Activated gamma-delta T cell (primary cell): ENCODE measurements at places on chromosomes 2 and 18.

- DNase-seq, result no peak
Observed at GRCh38 chr2:180376066-180376465, 369.0 kb upstream of the CWC22 start.

DNA sequence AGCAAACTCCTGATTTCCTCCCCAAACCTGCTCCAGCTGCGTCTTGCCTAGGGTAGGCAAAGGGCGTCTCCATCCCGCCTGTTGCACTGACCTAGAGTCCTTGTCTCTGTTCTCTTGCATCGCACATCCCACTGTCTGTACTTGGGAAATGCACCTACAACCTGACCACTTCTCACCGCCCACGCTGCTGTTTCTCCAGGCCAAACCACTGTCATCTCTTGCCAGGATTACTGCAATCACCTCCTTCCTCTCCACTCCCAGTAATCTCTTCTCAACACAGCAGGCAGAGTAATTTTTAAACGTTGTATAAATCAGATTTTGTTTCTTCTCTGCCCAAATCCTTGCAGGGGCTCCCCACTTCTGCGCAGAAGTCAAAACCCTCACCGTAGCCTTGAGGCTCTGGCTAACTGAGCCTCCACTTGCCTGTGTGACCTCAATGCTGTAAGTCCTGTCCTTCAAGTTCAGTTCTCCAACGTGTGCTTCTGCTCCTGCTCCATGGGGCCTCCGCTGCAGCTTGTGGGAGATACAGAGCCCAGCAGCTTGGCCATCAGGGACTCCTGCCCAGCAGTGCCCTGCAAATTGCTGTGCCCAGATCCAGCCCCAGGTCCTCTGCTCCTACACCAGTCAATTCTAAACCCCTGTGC is 27.7 kb upstream of the SEMA4C start:
- DNase-seq, result no peak

DNA sequence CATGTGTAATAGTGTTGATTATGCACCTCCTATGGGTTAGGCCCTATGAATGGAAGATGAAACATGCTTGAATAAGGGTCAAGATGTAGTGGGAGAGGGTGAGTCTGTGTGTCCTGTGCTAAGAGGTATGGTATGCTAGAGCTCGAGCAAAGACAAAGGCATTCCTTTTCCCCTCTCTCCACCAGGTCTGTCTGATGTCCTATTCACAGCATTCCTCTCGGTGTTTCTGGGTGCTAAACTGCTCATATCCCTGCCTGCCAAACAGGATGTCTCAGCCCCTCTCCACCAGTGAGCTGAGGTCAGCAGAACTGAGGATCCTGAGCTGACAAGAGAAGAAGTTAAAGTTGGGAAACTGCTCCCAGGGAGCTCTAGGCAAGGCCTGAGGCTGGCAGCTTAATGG is 344.9 kb downstream of the TSN start:
- no peak for DNase-seq

- no peak for DNase-seq
Observed at GRCh38 chr2:220736778-220737177, 835.3 kb downstream of the EPHA4 start.

GRCh38 chr18:36762074-36762473 is 66.7 kb downstream of the TPGS2 start:
- DNase-seq, result no peak

DNA sequence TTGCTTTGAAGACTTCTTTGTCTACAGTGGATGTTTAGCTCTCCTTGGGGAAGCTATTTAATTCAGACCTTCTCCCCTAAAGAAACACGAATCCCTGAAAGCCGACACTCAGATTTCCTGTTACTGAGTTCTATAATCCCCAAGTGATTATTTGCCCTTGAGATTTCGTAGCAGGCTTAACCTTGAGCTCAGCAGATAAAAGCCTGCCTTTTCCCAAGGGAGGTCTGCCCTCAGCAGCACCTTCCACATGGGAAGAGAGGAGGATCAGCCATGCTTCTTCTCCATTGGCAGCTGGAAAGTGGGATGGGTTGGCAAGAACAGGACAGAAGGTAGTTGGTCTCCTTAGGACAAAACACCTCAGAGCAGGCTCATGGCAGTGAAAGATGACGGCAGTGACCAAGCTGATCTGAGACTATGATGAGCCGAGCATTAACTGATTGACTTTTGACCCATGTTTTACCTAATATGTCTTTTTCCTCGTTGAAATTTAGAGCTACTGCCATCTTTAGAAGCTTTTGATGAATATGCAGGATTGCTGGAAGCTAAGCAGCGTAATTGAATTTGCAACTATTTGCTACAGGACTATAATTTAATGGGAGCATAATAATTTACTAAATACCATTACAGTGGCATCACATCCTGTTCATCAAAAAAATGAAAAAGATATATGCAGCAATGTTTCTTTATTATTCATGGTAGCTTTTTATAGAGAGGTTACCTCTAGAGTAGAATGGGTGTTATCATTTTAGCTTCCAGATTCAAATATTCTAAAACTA is 511.1 kb upstream of the ID2 start:
- no peak for DNase-seq

- DNase-seq, result no peak
Observed at GRCh38 chr2:213834331-213834730, 550.1 kb downstream of the SPAG16 start.

DNA sequence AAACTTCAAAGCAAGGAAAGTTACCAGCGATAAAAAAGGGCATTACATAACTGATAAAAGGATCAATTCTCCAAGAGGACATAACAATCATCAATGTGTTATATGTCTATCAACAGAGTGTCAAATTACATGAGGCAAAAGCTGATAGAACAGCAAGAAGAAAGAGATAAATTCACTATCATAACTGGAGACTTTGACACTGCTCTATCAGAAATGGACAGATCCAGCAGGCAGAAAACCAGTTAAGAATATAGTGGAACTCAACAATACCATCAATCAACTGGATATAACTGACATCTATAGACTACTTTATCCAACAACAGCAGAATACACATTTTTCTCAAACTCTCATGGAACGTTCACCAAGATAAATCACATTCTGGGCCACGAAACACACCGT is 65.0 kb downstream of the ROCK2 start:
- DNase-seq, result no peak
